Transverse colon (tissue), 4 donors: ENCODE measurements at places on chromosomes 1 and 21. TPM values are rescaled to one million over a fixed set of nuclear protein-coding genes. Genes with fewer than 3 reads are reported as not detected.

Gene CRP
- not detected for total RNA-seq

Gene OR14K1
- total RNA-seq, result not detected

Gene TMEM53
- total RNA-seq, result 24.0 TPM

Gene CYP4Z1
- total RNA-seq, result 1.00 TPM

Gene NTNG1
- total RNA-seq, result 3.5 TPM

Gene WNT3A
- not detected for total RNA-seq

Gene S100A1
- total RNA-seq, result 3.7 TPM

Gene LIPI
- total RNA-seq, result not detected

Gene FHAD1
- total RNA-seq, result not detected

Gene ABCA4
- not detected for total RNA-seq

Gene GON4L
- total RNA-seq, result 41.8 TPM

Gene KRTAP19-6
- total RNA-seq, result not detected

Gene CYP4X1
- total RNA-seq, result 0.96 TPM

Gene KIF14
- total RNA-seq, result 0.40 TPM

Gene RNU1-4
- total RNA-seq, result under 0.01 TPM

Gene HSPB7
- total RNA-seq, result 6.0 TPM

Gene PLA2G2C
- 4.1 TPM for total RNA-seq

Gene HCN3
- 34.0 TPM for total RNA-seq

Gene ANKRD65
- total RNA-seq, result 1.5 TPM

Gene ANKRD34A
- 0.64 TPM for total RNA-seq

Gene ATP1A4
- not detected for total RNA-seq

Gene OLFML3
- 21.8 TPM for total RNA-seq

Gene NPPA
- not detected for total RNA-seq

Gene AUNIP
- not detected for total RNA-seq

Gene PLEKHN1
- total RNA-seq, result 1.4 TPM

Gene REN
- total RNA-seq, result not detected

Gene SPRR1B
- total RNA-seq, result not detected

Gene GRIK3
- total RNA-seq, result 9.8 TPM

Gene DISC1
- total RNA-seq, result 12.0 TPM

Gene SPATC1L
- total RNA-seq, result not detected

Gene NFASC
- 14.7 TPM for total RNA-seq

Gene TMPRSS15
- not detected for total RNA-seq

Gene RBP7
- 2.3 TPM for total RNA-seq
